Activated naive CD4-positive, alpha-beta T cell treated with anti-CD3 and anti-CD28 coated beads for 36 hours (primary cell): ENCODE measurements at places on chromosomes 7 and 10.

- H3K27ac ChIP-seq, result no peak overlapping the region
- H3K4me1 ChIP-seq, result peaks cover 33% of the 10 kb centered on the region
- no peaks in the 10 kb centered on the region for H3K36me3 ChIP-seq
- peaks cover 3% of the 10 kb centered on the region for H3K27me3 ChIP-seq
Observed at GRCh38 chr7:103811997-103812396, 177.5 kb downstream of the RELN start.

DNA sequence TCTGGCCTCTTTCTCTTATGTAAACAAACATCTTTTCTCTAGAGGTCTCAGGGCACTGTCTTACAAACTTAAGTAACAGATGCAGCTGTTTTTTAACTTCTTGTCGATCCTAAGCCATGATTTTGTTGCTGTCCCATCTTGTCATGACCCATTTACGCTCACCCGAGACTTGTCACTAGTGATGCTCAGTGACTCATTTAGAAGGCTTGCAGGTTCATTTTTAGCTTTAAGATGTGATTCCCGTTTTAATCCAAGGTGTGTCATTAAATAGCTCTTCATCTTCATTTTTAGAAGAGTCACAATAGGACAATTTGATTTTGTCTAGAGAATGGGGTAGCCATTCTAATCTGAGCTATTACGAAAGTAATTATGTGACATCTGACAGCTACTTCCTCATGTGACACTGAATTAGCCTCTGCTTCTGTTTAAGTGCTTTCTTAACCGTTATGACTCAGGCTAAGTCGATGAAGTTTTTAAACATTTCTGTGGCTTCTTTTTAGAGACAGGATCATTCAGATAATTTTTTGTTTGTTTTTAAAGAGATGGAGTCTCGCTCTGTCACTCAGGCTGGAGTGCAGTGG is 42.7 kb downstream of the SPDYE5 start:
- no peak for DNase-seq
- no peak overlapping the region for H3K27ac ChIP-seq
- no peaks in the 10 kb centered on the region for H3K27me3 ChIP-seq
- no peaks in the 10 kb centered on the region for H3K4me1 ChIP-seq

- H3K27ac ChIP-seq, result no peak overlapping the region
Observed at GRCh38 chr7:5448378-5449037, 24.9 kb upstream of the TNRC18 start.

DNA sequence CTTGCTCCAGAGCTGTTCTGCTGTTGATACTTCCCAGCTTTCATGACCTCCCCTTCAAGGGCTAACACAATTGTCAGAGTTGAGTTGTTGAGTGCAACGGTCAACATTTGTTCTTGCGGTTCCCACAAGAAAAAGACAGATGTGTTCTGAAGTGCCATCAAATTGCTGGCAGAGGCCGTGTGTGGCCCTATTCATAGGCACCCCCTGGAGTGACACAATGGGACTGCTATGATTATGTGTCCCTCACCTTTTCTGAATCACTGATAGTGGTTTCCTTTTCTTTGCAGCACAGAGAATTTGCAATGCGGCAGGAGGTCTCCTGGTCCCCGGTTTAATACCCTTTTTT is 5.8 kb upstream of the IGFBP1 start:
- H3K27me3 ChIP-seq, result peaks cover 17% of the 10 kb centered on the region
- no peaks in the 10 kb centered on the region for H3K4me1 ChIP-seq
- no peak for DNase-seq
- no peaks in the 10 kb centered on the region for H3K36me3 ChIP-seq
- H3K27ac ChIP-seq, result no peak overlapping the region
- H3K4me3 ChIP-seq, result no peak overlapping the region

GRCh38 chr7:365593-365992 is 75.6 kb downstream of the FOXL3 start:
- no peak overlapping the region for H3K4me3 ChIP-seq
- no peak overlapping the region for H3K27ac ChIP-seq
- H3K4me1 ChIP-seq, result peaks cover 58% of the 10 kb centered on the region
- no peak for DNase-seq
- no peaks in the 10 kb centered on the region for H3K27me3 ChIP-seq

DNA sequence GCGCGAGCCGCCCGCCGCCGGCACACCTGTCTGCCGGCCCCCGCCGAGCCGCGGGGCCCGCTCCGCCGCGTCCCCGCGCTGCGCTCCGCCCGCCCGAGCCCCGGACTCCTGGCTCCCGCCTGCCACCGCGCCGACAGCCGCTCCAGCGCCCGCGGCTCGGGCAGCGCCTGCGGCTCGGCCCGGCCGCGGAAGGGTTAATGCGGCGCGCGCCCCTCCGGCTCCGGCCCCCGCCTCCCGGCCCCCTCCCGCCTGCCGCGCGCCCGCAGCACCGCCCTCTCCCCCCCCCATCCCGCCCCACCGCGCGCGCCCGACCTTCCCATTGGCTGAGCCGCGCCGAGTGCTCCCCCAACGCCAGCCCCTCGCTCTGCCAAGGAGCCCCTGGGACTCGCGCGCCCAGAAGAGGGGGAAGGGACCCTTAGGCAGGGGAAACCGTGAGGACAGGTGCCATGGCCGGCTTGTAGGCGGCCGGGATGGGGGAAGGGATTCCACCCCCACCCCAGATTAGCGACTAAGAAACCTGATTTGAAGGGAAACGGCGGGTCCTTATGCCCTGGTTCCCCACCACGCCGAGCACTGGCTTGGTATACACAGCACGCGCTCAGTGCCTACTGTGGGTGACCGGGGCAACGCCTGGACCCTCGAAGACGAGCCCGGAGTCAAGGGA is at the start of gene KCNH2:
Gene KCNH2, minus strand, starts transcription at position 196 of the 664 bp plus-strand sequence. CDS start 408 bp downstream, outside the sequence.
- H3K4me1 ChIP-seq, result peaks cover 27% of the 10 kb centered on the region
- H3K27me3 ChIP-seq, result peaks cover 45% of the 10 kb centered on the region
- no peak within 1 kb of the TSS for H3K27ac ChIP-seq
- H3K36me3 ChIP-seq, result no peaks in the 10 kb centered on the region
- DNase-seq, result no peak

- H3K27ac ChIP-seq, result no peak overlapping the region
- DNase-seq, result no peak
- no peaks in the 10 kb centered on the region for H3K36me3 ChIP-seq
Observed at GRCh38 chr7:28685242-28685643, 272.9 kb downstream of the TRIL start.

- H3K36me3 ChIP-seq, result peaks cover 29% of the 10 kb centered on the region
- H3K27me3 ChIP-seq, result no peaks in the 10 kb centered on the region
- H3K4me3 ChIP-seq, result peak overlapping the region; percentile 65
- peaks cover 64% of the 10 kb centered on the region for H3K4me1 ChIP-seq
Observed at GRCh38 chr10:72335394-72336258, 19.1 kb downstream of the DNAJB12 start.

DNA sequence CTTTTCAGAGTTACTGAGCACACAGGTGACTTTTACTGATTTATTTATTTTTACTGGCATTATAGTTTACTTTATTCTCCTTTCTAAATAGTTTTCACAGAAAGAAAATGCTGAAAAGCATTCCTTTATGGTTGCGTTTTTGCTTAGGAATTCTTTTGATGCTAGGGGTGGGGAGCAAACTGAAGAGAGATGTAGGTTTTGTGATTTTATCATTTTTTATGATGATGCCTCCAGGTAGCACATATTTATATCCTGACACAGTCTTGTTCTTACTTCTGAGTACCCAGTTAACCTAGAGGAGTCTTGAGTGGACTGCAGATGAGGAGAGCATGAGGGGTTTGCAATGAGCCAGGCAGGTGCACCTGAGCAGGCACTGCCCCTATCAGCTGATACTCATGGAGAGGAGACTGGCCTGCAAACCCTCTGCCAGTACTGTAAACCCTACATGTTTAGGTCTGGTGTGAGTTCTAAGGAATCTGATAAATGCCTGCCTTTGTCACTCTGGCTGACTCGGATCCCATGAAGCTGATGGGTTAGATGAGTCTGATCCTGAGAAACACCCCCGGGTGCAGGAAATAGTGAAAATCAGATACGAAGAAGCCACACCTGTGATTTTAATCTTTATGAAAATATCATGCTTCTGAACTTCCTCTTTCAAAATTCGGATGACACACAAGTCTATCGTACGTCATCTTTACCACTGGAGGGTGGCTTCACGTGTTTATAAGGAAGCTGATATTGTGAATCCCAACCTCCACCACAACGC is 302.9 kb downstream of the WDR37 start:
- peaks cover 15% of the 10 kb centered on the region for H3K27me3 ChIP-seq
- H3K27ac ChIP-seq, result peak overlapping the region; percentile 13
- peak; percentile 45 for DNase-seq

- H3K36me3 ChIP-seq, result peaks cover 2% of the 10 kb centered on the region
- no peaks in the 10 kb centered on the region for H3K27me3 ChIP-seq
- no peak overlapping the region for H3K27ac ChIP-seq
- no peak overlapping the region for H3K4me3 ChIP-seq
Observed at GRCh38 chr7:40047661-40048060, 86.8 kb downstream of the MPLKIP start.

- no peak overlapping the region for H3K4me3 ChIP-seq
- no peaks in the 10 kb centered on the region for H3K4me1 ChIP-seq
- no peaks in the 10 kb centered on the region for H3K36me3 ChIP-seq
Observed at GRCh38 chr10:122721111-122721510, 21.5 kb upstream of the C10orf120 start.

DNA sequence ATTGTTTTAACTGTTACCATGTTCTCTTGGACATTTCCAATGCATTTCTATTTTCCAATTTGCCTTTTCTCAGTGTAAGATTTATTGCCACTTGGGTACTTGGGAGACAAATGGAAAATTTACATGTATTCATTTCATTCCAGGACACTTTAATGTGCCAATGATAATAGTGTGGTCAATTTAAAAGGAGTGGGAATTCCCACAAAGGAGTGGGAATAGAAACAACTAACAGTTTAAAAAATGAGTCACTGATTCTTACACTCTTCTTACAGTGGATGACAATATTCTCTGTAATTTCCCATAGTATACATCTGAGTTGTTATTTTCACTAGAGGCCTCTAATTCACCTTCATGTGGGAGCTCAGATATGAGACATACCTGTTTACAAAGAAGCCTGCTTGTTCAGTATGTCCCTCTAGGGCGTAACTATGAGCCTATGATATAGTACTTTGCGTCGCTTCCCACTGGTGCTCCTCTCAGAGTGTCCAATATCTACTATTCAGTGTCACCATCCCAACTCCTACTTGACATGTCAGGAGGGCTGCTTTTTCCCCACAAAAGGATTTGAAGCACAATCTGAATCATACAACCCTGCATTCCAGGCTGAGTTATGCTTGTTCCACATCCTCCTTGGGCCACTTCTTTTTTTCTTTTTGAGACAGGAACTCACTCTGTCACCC is 301.3 kb downstream of the PHTF2 start:
- DNase-seq, result no peak
- H3K27ac ChIP-seq, result no peak overlapping the region
- no peaks in the 10 kb centered on the region for H3K4me1 ChIP-seq
